ENCODE measurements at places on chromosomes 6 and 20.

DNA sequence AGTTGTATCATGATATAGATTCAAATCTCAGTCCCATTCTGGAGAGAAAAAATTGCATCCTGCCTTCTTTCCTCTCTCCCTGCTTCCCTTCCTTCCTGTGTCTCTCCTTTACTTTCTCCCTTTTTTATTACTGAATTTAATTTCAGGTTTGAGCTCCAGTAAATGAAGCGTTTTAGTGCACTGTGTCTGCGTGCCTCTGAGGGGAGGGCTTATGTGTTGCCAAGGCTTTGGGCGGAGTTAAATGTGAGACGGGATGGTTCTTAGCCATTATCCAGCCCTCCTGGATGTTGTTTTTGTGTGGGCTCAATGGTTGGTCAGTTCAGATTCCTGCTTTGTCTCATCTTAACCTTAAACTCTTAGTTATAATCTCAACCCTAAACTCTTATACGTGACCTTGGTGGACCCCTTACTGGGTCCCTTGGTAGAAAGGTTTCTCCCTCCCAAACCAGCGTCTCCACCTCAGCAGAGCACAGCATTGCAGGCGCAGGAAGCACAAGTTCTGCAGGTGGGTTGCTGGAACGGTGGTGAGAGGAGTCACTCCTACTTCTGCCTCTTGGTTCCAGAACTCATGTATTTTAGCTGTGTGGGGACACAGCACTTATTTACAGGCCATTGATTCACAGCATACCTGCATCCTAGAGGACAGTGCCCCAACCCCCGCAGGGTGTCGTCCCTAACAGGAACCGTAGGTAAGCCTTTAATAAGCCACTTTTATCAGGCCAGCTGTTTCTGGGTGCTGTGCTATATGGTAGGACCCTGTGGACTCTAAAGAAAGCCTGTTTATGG is 68.5 kb downstream of the DNAH8 start:
- no peak for DNase-seq

DNA sequence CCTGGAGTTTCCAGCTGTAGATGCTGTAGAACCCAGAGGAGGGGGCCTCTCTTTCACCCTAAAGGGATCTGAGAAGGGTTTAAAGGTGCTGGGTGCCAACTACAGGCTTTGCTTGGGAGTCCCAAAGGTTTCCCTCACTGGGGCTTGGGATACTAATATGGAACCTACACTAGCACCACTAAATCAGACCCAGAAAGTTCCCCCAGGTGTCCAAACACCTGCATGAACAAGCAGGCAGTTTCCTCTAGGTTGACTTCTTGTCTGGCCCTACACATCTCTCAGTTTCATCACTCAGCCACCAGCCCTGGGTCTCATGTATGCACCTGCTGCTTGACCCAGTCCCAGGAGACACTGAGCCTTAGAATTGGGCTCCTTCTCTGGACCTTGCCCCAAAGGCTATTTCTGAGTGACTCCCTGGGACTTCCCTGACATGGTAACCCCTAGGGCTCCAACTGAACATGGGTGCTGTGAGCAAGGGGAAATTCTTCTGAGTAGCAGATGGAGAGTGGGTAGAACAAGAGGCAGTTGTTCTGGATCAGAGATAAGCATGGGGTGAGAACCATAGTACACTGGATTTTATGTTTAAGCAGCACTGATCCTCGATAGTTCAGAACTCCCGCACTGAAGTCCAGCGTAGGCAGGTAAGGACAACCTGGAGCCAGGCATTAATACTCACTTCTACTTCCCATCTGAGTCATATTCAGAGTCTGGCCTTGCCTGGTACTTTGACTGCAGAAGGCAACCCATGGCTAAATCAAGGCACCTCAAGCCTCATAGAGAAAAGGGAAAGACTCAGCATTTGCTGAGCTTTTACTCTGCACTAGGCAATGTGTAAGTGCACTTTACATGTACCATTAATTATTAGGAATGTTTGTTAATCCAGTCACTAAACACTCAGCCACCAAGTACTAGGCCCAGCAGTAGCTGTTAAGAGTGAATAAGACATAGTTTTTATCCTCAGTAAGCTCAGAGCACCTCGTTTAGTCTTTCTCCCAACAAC is 16.8 kb downstream of the BCL2L1 start:
- DNase-seq: no peak

DNA sequence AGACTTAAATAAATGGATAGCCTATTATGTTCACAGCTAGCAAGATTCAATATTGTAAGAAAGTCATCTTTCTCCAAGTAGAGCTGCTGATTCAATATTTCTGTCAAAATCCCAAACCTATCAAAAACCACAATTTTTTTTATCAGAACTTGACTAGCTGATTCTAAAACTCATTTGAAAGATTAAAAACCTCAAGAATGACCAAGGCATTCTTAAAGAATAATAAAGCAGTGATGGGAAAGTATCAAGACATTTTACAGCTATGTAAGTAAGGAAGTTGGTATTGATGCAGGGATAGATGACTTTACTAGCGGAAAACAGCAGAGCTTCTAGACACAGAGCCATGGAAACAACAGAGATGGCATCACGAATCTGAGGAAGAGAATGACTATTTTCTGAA is 64.7 kb downstream of the SAMD3 start:
- DNase-seq: no peak

- DNase-seq: no peak
Measured at GRCh38 chr6:109024784-109025183, 69.9 kb downstream of the SESN1 start.

DNA sequence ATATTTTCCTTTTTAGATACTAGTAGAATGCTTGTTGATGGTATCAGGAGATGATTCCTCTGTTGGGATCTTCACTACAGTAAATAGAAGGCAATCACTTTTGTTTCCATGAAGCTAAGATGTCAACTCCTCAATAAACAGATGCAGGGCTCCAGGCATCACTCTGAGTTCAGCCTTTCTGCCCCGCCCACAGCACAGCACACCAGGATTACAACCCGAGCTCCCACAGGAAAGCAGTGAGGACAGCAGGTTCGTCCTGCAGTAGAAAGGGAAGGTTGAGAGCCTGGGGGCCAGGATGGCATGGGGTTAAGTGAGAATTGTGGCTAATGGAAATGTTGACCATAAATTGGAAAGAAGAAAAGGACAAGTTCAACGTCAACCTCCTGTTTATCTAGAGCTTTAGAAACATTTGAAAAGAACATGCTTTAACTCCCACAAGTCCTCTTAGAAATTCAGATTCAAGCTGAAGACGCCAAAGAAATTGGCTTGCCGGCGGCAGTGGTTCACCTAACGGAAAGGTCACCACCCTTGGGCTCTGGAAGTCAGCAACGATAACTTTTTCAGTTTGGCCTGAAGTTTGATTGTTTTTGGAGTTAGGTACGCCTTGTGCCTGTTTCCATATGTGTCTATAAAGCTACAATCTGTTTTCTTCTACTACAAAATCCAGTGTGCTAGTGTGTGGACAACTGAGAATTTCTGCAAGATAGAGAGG is 144.4 kb upstream of the PDE10A start:
- DNase-seq: no peak

GRCh38 chr20:17226410-17227218 is at the start of gene PCSK2:
Gene PCSK2 (plus strand): TSS chr20:17227040. CDS start chr20:17227306, 266 bp downstream.
- no peak for DNase-seq

DNA sequence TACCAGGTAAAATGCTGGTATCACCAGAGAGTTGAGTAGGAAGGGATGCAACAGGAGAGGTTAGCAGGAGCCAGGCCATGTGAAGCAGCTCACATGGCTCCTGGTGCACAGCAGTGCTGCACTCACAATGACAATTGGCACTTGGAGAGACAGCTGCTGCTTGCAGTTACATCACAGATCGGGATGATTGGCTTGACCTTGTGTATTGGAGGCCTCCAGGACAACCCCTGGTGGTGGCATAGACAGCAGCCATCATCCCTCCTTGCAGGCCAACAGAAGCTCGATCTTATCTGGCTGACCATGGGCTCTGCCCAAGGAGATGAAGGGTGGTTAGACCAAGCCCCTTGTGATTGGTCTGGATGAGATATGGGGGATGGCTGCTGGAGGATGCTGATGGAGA is 73.0 kb downstream of the EYA2 start:
- no peak for DNase-seq

GRCh38 chr6:7723554-7723953 is 2.3 kb upstream of the BMP6 start:
- no peak for DNase-seq

- no peak for DNase-seq
Measured at GRCh38 chr6:167399599-167399998, 74.7 kb downstream of the TTLL2 start.

DNA sequence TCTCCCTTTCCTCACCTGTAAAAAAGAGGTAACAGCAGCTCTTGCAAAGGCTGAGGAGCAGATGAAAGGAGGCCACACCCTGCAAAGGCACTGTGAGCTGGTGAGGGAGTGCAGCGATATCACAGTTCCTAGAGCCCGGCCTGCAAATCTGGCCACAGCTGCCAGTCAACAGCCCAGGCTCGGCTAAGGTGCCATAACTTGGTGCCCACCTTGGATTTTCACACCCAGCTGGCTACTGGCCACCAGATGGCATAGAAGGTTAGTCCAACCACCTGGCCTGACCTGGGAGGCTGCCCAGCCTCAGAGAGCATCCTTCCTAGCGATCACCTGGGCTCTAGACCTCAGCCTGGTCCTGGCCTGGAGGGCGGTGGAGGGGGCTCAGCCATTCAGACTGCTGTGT is 46.8 kb downstream of the KCNB1 start:
- DNase-seq: no peak

- DNase-seq: peak; percentile 84
Measured at GRCh38 chr6:27902335-27903314, 9.6 kb downstream of the OR2B2 start.

- DNase-seq: no peak
Measured at GRCh38 chr6:102841060-102841459, 1447.6 kb downstream of the GRIK2 start.

DNA sequence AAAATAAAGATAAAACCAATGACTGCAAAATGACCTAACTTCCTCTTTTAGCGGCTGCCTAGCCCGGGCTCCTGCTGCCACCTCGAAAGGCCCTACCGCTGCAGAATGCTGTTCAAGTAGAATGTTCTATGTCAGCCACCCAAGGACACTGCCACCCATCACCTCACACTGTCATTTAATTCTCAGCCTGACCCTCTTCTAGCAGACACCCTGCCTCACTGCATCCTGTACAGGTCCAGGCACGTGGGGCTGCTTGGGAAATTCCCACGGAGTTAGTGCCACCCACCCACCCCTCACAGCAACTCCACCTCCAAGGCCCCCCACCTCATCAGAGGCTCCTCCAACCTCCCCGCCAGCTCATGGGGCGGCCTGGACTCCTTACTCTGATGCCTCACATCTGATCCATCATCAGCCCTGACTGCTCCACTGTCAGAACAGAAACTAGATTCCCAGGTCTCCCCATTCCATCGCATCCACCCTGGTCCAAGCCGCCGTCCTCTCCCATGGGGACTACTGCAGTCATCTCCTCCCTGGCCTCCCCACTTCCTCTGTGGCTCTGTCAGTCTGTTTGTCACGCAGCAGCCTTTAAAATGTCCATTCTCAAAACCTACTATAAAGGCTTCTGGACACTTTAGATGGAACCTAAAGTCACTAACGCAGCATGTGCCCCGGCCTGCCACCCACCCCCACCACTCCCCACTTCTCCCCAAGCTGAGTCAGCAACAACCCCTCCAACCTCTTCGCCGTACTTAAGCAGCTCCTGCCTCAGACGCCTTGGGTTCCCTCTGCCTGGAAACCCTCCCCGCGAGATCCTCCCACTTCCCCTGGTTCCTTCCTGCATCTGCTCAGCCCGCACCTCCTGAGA is 17.0 kb downstream of the NFATC2 start:
- no peak for DNase-seq

GRCh38 chr6:139250296-139251044 is 41.3 kb downstream of the TXLNB start:
- DNase-seq: peak; percentile 51

GRCh38 chr6:108650781-108651180 is 90.1 kb downstream of the FOXO3 start:
- DNase-seq: no peak

Measured in uterus (tissue), 4 donors.